ENCODE measurements at places on chromosomes 6 and 20.

GRCh38 chr6:5828296-5828695, 178.4 kb downstream of the NRN1 start:
- DNase-seq, result no peak

GRCh38 chr6:142800240-142800639, 144.7 kb downstream of the HIVEP2 start:
- no peak for DNase-seq

DNA sequence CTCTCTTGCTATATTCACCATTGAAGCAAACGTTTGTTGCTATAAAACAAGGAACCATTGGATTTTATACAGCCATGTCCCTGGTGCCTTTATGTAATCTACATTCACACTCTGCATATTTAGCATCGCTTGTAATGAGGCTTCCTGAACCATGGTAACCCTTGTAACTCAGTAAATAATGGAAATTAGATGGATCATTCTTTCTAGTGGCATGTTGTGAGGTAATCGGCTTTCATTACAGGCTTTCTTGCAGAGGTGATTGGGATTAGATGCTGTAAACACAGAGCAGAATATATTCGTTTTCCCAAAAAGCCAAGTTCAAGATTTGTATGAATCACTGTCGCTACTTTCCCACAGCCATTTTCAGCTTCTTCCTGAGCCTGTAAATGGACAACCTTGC, 36.1 kb downstream of the SMPDL3A start:
- DNase-seq, result no peak

DNA sequence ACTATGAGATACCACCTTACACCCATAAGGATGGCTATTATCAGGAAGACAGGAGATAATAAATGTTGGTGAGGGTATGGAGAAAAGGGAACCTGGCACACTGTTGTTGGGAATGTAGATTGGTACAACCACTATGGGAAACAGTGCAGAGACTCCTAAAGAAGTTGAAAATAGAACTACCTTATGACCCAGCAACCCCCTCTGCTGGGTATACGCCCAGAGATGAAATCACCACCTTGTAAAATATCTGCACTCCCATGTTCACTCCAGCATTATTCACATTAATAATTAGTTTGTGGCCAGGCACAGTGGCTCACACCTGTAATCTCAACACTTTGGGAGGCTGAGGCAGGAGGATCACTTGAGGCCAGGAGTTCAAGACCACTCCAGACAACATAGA, 26.8 kb downstream of the ZBTB9 start:
- no peak for DNase-seq

DNA sequence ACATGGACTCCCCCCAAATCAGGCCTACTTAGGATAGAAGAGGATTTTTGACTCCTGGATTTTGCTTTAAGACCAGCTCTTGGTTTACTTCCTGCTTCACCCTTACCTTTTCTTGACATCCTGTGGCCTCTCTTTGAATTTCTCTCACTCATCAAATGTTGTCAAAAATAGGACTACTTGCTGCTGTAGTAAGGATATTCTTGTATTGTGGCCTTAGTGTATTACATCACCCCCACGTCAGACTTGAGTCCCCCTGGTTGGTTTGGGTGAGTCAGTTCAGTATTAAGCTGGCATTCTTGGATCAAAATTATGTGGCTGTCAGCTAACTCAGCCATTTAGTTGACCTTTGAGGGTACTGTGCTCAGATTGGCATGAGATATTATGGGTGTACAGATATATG, 1.1 kb downstream of the TPX2 start:
- DNase-seq, result peak; percentile 34

GRCh38 chr20:32206760-32207625, 550 bp downstream of the PLAGL2 start:
- no peak for DNase-seq

DNA sequence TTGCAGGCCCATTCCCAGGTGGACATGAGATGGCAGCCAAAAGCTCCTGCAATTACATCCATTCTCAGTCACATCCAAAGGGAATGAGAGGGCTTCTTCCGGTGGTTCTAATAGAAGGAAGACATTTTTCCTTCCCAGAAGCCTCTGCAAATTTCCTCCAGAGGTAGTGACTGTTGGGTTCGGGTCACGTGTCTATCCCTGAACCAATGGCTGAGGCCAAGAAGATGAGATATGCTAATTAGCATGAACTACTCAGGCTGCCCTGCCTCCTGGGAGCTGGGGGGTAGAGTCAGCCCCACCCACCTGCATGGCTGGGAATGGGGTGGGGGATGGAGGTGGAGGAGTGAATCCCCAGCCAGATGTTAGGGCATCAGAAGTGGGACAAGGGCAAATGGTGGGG, 61.3 kb upstream of the IYD start:
- DNase-seq, result no peak

DNA sequence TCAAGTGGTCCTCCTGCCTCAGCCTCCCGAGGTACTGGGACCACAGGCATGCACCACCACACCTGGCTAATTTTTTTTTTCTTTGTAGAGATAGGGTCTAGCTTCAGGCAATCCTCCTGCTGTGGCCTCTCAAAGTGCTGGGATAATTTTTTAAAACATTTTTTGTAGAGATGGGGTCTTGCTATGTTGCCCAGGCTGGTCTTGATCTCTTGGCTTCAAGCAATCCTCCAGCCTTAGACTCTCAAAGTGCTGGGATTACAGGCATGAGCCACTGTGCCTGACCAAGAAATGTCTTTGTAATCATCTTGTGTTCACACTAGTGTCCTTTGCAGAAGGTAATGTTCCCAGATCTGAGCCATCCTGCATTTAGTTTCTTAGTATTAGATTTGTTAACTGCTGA, 61.6 kb downstream of the RIPOR2 start:
- no peak for DNase-seq

DNA sequence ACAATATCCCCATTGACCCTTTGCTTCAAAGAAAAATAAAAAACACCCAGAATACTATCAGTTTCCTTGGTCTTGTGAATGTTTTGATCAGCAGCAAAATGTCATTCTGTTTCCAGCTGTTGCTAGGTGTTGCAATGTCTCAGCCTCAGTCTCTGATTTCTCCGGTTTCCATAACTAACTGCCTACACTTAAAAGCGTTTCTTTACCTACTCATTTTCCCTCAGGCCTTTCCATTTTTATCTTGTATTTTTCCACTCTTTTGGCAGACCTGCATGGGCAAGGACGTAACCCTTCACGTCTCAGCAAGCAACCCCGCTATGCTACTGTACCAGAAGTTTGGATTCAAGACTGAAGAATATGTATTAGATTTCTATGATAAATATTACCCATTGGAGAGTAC, 49.4 kb downstream of the KAT14 start:
- DNase-seq, result no peak

GRCh38 chr6:37352384-37352783, 1.4 kb upstream of the RNF8 start:
- no peak for DNase-seq

- DNase-seq, result no peak
Observed at GRCh38 chr6:100300221-100300736, 164.4 kb downstream of the SIM1 start.

DNA sequence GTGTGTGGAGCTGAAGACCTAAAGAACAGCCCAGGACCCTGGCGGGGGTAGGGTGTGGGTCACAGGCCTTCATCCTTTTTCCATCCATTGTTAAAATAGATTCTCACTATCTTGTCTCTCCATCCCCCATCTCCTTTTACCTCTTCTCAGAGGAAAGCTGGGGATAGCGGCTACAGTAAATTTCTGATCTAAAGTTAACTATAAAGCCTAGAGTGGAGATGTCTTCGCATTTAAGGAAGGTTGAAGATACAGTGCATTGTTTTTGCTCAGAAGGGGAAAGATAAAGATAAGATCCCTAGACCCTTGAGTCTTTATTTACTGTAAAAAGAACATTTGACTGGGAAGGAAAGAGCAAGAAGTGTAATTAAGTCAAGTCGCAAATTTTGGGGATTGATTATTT, 8.6 kb downstream of the FOXA2 start:
- DNase-seq, result no peak

DNA sequence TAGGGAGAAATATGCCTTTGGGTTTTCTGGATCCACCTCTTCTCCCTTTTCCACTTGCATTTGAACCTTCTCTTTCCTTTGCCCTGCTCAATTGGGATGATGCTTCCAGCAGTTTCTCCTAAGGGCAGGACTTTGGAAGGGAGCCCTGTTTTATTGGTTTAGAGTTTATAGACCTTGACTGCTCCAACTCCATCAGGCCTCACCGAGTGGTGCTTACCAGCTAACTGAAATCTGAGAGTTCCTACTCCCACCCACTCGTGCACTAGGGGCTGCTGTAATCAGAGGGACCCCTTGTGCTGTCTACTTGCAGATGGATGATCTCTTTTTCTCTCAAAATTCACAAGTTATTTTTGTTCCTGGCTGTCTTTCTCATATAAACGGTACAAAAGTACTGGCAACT, 121.3 kb upstream of the SLC22A16 start:
- no peak for DNase-seq

- DNase-seq, result peak; percentile 13
Observed at GRCh38 chr6:155882527-155883333, 427.1 kb upstream of the NOX3 start.

DNA sequence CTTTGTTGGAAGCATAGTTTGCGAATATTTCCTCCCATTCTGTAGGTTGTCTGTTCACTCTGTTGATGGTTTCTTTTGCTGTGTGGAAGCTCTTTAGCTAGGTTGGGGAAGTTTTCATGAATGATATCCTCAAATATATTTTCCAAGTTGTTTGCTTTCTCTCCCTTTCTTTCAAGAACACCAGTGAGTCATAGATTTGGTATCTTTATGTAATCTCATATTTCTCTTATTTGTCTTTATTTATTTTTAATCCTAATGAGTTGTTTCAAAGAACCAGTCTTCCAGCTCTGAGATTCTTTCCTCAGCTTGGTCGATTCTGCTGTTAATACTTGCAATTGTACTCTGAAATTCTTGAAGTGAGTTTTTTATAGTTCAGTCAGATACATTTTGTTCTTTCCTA, 628.0 kb upstream of the ID4 start:
- no peak for DNase-seq

- no peak for DNase-seq
Observed at GRCh38 chr6:121695329-121695728, 259.9 kb downstream of the GJA1 start.

Data from CD4-positive, alpha-beta T cell treated with Interleukin-4 for 4 hours (primary cell).